Diencephalon (tissue), 1 donor: ENCODE measurements at places on chromosomes 2 and 18. TPM values are rescaled to one million over a fixed set of nuclear protein-coding genes. Genes with fewer than 3 reads are reported as not detected.

PFN4 gene
- total RNA-seq, result 0.92 TPM

PAX3 gene
- total RNA-seq, result 0.69 TPM

ALMS1 gene
- total RNA-seq, result 60.2 TPM

IL1R1 gene
- 0.46 TPM for total RNA-seq

STARD6 gene
- not detected for total RNA-seq

COLEC12 gene
- 16.8 TPM for total RNA-seq

SEMA4F gene
- 21.0 TPM for total RNA-seq

PSME4 gene
- total RNA-seq, result 42.9 TPM

LGALSL gene
- 48.9 TPM for total RNA-seq

PSD4 gene
- total RNA-seq, result 4.4 TPM

DCC gene
- 30.4 TPM for total RNA-seq

CRYGD gene
- total RNA-seq, result 3.7 TPM

GPATCH11 gene
- 21.5 TPM for total RNA-seq

MAB21L4 gene
- total RNA-seq, result not detected

CFAP65 gene
- total RNA-seq, result 2.3 TPM

CHRND gene
- 0.23 TPM for total RNA-seq

ALPI gene
- total RNA-seq, result not detected

LAMA3 gene
- 3.7 TPM for total RNA-seq

VWA3B gene
- total RNA-seq, result 2.8 TPM

C2orf78 gene
- total RNA-seq, result not detected

PCARE gene
- total RNA-seq, result 0.23 TPM

STK25 gene
- 204 TPM for total RNA-seq

DCDC2C gene
- total RNA-seq, result 0.69 TPM

CCDC178 gene
- total RNA-seq, result 2.3 TPM

COLEC11 gene
- 1.2 TPM for total RNA-seq

PAIP2B gene
- total RNA-seq, result 20.3 TPM

ZSWIM2 gene
- 0.23 TPM for total RNA-seq

SLC4A3 gene
- total RNA-seq, result 50.5 TPM

NEU2 gene
- not detected for total RNA-seq

ACSL3 gene
- 284 TPM for total RNA-seq

CMPK2 gene
- total RNA-seq, result 16.6 TPM

MYO1B gene
- 90.0 TPM for total RNA-seq

SULT1C2 gene
- total RNA-seq, result 0.23 TPM

MYO7B gene
- total RNA-seq, result under 0.01 TPM

KIAA2012 gene
- 2.5 TPM for total RNA-seq

UGT1A4 gene
- not detected for total RNA-seq

CTAGE1 gene
- not detected for total RNA-seq

TSGA10 gene
- 26.5 TPM for total RNA-seq

GREB1 gene
- total RNA-seq, result 15.0 TPM

TRIM54 gene
- total RNA-seq, result not detected

GALNT5 gene
- total RNA-seq, result 0.92 TPM

DPP4 gene
- total RNA-seq, result 0.46 TPM
